Spinal cord (tissue), 10 donors: ENCODE measurements at places on chromosomes 11 and 22.

DNA sequence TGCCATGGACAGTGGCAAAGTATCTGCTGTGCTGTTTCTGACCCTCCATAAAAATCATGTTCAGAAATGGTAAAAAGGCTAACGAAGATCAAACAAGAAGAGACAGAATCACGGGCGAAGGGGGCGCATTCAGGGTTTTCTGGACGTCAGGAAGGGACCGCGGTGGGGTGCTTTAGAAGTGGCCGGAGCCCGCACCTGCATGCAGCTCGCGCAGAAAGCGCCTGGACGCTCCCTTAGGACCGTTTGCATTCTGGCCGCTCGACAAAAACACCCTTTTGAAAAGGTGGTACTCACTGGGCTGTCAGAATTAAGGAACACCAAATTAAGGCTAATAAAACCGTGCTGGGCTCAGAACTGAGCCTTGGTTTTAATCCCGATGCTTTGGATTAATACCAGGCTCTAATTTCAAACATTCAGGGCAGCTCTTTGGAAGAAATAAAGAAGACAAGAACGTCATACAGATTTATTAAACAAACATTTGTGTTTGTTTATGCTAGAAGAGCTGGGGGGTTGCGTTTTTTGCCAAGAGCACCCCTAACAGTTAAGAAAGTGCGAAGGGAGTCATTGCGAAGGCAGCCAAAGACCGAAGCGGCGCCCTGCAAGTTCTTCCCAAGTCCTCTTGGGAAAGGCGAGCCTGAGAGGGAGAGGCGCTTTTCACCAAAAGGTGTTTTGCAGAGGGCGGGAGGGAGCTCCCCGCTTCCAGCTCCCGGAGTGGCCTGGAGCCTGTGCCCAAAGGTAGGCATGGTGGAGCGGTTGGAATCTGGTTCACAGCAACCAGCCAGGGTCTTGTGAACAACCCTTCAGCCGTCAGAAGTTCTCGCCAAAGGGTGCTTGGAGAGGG lies 47.7 kb upstream of the DBX1 start:
- H3K36me3 ChIP-seq: no peaks in the 10 kb centered on the region
- H3K27ac ChIP-seq: no peak overlapping the region
- no peak overlapping the region for H3K4me3 ChIP-seq
- no peak for DNase-seq

- no peaks in the 10 kb centered on the region for H3K36me3 ChIP-seq
- DNase-seq: no peak
- H3K27me3 ChIP-seq: no peaks in the 10 kb centered on the region
- H3K4me3 ChIP-seq: no peak overlapping the region
- H3K4me1 ChIP-seq: peaks cover 10% of the 10 kb centered on the region
These were observed 48.4 kb upstream of the THY1 start for GRCh38 chr11:119471329-119471728.

DNA sequence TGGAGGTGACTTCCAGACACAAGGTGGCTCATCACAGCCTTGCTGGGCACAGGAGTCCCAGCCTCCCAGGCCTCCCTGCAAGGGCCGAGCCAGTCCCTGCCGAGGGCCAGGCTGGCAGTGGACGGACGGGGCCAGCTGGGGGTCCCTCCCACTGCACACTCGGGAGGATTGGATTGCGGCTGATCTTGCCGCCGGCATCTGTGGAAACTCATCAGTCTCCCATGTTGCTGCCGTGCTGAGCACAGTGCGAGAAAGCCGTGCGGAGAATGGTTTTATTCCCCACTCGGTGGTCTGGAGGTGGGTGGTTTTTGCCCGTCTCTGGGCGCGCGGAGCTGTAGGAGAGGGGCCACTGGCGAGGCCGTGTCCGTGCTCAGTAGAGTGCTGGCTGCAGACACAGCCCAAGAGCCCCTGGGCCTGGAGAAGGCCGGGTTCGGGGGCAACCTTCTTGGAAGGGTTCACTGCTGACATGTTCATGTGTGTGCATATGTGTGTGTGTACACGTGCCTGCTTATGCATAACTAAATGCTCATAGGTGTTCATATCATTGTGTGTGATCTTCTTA lies 1246.4 kb downstream of the BRD1 start:
- H3K4me1 ChIP-seq: peaks cover 60% of the 10 kb centered on the region
- no peaks in the 10 kb centered on the region for H3K27me3 ChIP-seq
- H3K4me3 ChIP-seq: no peak overlapping the region

DNA sequence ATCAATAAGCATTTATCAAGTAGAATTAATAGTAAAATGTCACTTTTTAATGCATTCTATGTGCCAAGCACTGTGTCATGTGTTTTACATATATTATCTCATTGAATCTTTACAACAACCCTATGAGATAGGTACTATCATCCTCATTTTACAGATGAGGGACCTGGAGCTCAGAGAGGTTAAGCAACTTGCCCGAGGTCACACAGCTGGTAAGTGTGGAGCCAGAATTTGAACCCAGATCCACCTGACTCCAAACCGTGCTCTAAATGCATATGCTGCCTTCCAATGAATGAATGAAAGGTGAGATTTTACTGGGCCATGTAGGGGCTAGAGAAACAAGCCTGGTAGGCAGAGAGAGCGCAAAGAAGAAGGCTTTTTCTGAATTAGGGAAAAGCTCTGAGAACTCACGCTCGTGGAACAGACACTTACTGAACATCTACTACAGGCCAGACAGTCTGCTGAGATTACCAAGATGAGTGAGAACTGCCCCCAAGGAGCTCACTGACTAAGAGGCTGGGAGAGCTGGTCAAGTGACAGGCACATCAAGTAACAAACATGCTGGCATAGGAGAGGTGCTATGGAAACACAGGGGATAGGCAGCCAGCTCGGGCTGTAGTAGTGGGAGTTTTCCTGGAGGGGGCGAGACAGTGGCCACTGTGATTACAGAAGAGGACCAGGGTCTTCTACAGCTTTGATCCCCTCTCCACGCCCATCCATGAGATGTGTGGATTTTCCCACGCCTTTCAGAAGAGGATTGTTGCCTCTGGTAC lies 4.4 kb downstream of the ABCG4 start:
- H3K36me3 ChIP-seq: peaks cover 30% of the 10 kb centered on the region
- H3K4me3 ChIP-seq: no peak overlapping the region
- no peak for DNase-seq
- H3K27me3 ChIP-seq: peaks cover under 1% of the 10 kb centered on the region

DNA sequence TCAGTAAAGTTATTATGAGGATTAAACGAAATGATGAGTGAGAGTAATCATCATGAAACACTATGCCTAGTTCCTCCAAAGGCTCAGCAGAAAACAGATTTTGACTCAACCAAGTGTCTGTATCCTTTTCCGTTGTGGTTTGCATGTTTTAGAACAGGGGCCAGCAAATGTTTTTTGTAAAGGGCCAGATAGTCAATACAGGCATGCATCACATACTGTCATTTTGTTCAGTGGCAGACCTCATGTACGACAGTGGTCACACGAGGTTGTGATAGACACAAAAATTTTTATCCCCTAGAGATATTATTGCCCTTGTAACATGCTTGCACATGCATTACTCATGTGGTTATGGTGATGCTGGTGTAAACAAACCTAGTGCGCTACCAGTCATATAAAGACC lies 81.9 kb upstream of the SLC25A18 start:
- H3K36me3 ChIP-seq: peaks cover 2% of the 10 kb centered on the region
- H3K27me3 ChIP-seq: no peaks in the 10 kb centered on the region
- H3K4me1 ChIP-seq: no peaks in the 10 kb centered on the region
- no peak for DNase-seq

GRCh38 chr11:16946477-16947282 lies 67.5 kb downstream of the PLEKHA7 start:
- H3K4me1 ChIP-seq: peaks cover 11% of the 10 kb centered on the region
- no peak overlapping the region for H3K4me3 ChIP-seq
- no peaks in the 10 kb centered on the region for H3K27me3 ChIP-seq

- H3K27ac ChIP-seq: no peak overlapping the region
- H3K36me3 ChIP-seq: no peaks in the 10 kb centered on the region
- H3K4me3 ChIP-seq: no peak overlapping the region
- H3K27me3 ChIP-seq: peaks cover 6% of the 10 kb centered on the region
- no peak for DNase-seq
- H3K4me1 ChIP-seq: peaks cover 24% of the 10 kb centered on the region
These were observed 78.9 kb downstream of the FLI1 start for GRCh38 chr11:128772814-128773213.

- H3K27ac ChIP-seq: no peak overlapping the region
- H3K27me3 ChIP-seq: peaks cover 2% of the 10 kb centered on the region
- peaks cover 23% of the 10 kb centered on the region for H3K4me1 ChIP-seq
These were observed 5.9 kb upstream of the HMOX1 start for GRCh38 chr22:35375031-35375430.

- H3K27ac ChIP-seq: no peak overlapping the region
- H3K36me3 ChIP-seq: no peaks in the 10 kb centered on the region
- peaks cover 20% of the 10 kb centered on the region for H3K4me1 ChIP-seq
- DNase-seq: no peak
- no peak overlapping the region for H3K4me3 ChIP-seq
These were observed 5.0 kb downstream of the SEZ6L start for GRCh38 chr22:26174280-26174679.

GRCh38 chr11:65471447-65471891 lies 27.4 kb upstream of the MALAT1 start:
- DNase-seq: no peak
- no peak overlapping the region for H3K27ac ChIP-seq
- H3K27me3 ChIP-seq: no peaks in the 10 kb centered on the region
- H3K4me1 ChIP-seq: peaks cover 12% of the 10 kb centered on the region
- H3K4me3 ChIP-seq: no peak overlapping the region
- peaks cover 2% of the 10 kb centered on the region for H3K36me3 ChIP-seq

- no peaks in the 10 kb centered on the region for H3K27me3 ChIP-seq
- H3K4me3 ChIP-seq: no peak overlapping the region
- peaks cover 16% of the 10 kb centered on the region for H3K4me1 ChIP-seq
These were observed 50.3 kb downstream of the TEAD1 start for GRCh38 chr11:12724301-12725054.

DNA sequence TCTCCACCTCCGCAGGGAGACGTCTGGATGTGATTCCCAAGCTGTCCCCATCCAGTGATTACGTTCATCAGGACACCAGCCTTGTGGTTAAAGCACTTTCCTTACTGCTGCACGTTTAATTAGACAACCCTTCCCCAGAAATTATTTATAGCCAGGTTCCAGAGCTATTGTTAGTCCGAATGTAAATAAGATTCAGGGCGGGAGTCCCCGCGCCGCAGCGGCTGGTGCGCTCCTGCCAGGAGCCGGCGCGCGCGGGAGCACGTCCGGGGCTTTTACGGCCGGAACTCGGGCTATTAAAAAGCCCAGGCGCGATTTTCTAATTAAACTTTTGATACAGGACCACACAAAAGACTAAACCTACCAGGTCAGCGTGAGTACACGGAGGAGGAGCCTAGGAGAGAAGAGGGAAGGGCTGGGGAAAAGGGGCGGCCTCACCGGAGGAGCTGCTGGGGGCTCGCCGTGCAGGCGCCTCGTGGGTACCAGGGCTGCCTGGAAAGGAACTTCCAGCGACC lies 538.3 kb downstream of the OPCML start:
- no peak overlapping the region for H3K4me3 ChIP-seq
- H3K36me3 ChIP-seq: no peaks in the 10 kb centered on the region
